ENCODE measurements at places on chromosomes 5 and 9.

- no peak for DNase-seq
Observed at GRCh38 chr9:96047116-96047639, 171.7 kb downstream of the ERCC6L2 start.

DNA sequence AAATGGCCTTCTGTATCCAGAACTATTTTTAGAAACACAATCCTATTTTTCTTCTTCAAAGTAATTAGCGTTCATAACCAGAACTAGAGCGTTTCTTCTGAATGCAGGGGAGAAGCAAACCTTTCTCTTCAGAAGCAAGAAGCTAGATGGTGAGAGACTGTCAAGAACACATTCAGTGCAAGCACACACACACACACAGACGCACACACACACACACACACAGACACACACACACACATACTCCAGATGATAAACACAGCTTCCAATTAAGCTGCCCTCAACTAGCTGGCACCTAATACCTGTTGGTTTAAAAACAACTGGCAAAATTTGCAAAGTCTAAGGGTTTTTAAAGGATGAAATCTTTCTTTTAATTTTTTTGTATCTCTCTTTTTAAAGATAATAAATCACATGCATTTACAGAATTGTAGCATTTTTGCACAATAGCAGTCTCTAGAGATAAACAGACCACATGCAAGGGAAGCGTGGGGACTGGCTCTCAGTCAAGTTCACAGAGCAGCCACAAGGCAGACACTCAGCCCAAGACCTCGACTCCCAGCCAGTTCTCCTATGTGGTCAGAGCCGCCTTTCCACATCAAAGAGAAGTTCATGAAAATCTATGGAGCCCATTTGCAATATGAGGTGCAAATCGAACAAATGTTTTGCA is 138.5 kb downstream of the TTLL11 start:
- peak; percentile 52 for DNase-seq

- DNase-seq, result no peak
Observed at GRCh38 chr9:124366476-124367220, 48.6 kb downstream of the PSMB7 start.

GRCh38 chr5:117177302-117177701 is 602.7 kb upstream of the SEMA6A start:
- no peak for DNase-seq

- DNase-seq, result no peak
Observed at GRCh38 chr5:137624786-137625349, 111.0 kb downstream of the KLHL3 start.

DNA sequence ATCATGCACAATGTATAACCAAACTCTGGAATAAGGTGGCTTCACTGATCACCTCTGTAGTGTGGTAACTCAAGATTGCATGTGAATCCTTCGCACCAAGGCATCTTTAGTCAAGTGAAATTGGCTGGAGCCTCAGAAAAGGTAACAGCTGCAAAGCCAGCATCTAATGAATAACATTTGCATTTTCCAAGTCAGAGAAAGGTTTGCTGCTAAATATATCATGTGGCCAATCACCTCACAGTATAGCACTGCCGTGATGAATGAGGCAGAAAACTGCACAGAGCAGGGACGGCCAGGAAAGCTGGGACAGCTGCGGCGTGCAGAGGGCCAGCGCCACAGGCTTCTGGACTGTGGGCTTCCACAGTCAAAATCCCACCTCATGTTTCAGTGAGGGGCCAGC is 18.5 kb downstream of the MRPS27 start:
- DNase-seq, result no peak

- no peak for DNase-seq
Observed at GRCh38 chr9:88724331-88724730, 189.4 kb downstream of the NXNL2 start.

DNA sequence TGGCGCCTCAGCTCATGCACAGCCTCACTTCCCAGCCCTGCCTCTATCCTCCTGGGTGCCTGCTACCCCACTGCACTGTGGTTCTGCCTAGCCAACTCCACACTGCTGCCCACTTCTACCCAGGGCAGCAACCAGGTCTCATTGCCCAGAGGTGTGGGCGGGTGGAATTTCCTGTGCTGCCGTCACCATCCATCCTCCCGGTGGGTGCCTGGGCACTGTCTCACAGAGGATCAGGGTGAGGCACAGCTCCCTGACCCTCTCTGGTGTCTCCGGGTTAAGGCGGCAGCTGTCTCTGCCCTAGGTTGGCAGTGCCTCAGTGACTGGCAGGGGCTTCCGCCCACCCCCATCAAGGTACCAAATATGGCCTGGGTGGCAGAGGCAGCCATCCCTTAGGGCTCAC is 4.3 kb upstream of the MTMR12 start:
- DNase-seq, result no peak

DNA sequence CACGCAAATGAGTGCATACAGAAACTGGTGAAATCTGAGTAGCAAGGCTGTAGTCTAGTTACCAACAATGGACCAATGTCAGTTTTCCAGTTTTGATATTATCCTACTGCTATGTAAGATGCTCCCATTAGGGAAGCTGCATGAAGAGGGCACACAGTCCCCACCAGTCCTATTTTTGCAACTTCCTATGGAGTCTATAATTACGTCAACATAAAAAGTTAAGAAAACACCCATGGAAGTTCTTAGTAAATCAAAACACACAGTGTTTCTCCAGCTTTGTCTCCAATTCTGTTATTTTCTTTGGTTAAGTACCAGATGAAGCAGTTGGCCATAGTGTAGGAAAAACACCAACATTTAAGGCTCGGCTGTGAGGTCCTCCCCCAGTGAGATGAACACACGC is 58.7 kb downstream of the FAT2 start:
- DNase-seq, result no peak

- no peak for DNase-seq
Observed at GRCh38 chr5:157463621-157464518, 3.9 kb downstream of the NIPAL4 start.

DNA sequence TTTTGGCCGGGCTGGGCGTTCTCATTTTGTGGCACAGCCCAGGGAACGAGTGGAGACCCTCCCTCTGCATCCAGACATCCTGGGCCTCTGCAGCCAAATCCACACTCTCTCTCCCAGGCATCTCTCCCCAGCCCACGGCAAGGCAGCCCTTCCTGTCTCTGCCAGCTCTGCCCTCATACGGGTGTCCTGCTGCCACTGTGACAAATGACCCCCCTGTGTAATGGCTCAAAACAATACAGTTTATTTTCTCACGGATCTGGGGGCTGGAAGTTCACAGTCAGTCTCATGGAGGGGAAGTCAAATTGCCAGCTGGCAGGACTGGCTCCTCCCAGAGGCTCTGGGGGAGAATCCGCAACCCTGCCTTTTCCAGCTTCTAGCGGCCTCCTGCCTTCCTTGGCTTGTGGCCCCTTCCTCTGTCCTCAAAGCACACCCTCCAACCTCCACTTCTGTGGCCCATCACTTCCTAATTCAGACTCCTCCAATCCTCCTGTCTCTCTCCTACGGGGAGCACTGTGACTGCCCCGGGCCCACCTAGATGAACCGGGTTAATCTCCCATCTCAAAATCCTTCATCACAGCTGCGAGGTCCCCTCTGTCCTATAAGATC is 70.2 kb upstream of the COL5A1 start:
- DNase-seq, result no peak

- no peak for DNase-seq
Observed at GRCh38 chr9:95437559-95437958, 79.2 kb downstream of the PTCH1 start.

DNA sequence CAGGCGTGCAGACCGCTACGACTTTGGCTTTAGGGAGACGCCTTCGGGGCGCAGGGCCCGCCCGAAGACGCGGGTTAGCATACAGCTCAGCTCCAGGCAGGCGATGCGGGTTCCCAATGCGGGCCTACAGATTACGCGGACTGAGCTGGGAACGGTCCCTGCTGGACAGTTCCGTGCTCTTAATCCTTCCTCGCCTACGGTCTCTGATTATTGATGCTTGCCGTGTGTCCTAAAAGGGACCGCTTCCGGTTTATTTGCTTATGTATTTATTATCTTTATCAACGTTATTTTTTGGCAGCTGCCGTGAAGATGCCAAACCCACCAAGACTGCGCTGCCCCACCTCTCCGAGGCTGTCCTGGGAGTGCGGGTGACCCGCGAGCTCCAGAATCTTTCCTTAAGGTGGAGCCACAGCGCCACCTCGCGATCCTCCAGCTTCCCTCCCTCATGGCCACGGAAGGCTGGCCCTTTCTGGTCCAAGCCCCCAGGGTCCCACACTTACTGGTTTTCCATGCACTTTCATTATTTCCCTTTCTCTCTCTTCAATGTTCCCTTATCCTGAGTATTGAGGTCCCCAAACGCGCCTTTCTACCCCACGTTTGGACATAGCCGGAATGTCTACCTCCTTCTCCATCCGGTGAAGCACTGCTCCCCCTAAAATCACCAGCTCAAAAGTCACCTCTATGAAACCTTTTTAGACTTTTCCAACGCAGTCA is 7.0 kb upstream of the EBF1 start:
- peak; percentile 55 for DNase-seq

DNA sequence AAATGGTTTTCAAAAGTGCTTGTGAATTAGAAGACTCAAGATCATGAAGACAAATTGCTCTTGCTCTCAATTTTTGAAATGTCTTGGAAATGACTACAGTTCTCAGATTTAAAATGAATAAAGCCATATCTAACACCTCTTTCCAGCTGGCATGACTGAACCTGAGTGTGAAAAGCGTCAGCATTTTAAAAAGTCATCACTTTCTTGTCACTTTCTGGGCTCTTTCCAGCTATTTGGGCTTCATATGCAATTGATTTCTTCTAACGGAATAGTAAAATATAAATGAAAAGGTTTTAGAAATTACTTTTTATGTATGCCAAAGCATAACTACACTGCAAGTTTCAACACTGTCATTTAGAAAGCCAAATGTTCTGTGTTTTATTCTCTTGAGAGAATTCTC is 2.3 kb downstream of the GPR21 start:
- no peak for DNase-seq

DNA sequence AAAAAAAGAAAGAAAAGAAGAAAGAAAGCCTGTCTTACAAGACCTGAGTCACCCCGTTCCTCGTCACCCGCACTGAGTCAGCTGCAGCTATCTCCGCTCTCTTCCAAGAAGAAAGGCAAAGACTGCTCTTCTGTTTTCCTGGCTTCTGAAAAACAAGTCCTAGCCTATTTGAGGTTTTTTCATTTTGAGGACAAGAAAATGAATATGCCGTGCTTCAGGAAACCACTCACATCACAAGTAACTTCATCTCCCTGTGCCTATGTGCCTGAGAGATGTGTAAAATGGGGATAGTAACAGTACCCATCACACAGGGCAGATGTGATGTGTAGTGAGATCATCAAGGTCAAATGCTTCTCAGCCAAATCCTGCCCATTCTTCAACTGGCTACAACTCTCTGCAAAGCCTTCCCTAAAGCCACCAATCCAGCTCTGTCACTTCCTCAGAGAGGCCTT is 78.4 kb downstream of the GLDC start:
- DNase-seq, result peak; percentile 76

GRCh38 chr5:1255081-1255561 is 29.9 kb downstream of the SLC6A18 start:
- no peak for DNase-seq

GRCh38 chr5:96537386-96537785 is 104.3 kb upstream of the PCSK1 start:
- no peak for DNase-seq

All from globus pallidus (tissue), 1 donor.